Kidney (tissue), 22 donors: ENCODE measurements at places on chromosomes 6 and 20. TPM values are rescaled to one million over a fixed set of nuclear protein-coding genes. Genes with fewer than 3 reads are reported as not detected.

The TRIM10 gene
- polyA plus RNA-seq: 1.5 TPM

The BACH2 gene
- 0.32 TPM for polyA plus RNA-seq

The SUMO4 gene
- polyA plus RNA-seq: not detected

The TXLNB gene
- 0.13 TPM for polyA plus RNA-seq

The F13A1 gene
- 28.9 TPM for polyA plus RNA-seq

The NRN1 gene
- 6.4 TPM for polyA plus RNA-seq

The BEND6 gene
- 0.86 TPM for polyA plus RNA-seq

The CYP21A2 gene
- polyA plus RNA-seq: 8.2 TPM

DNA sequence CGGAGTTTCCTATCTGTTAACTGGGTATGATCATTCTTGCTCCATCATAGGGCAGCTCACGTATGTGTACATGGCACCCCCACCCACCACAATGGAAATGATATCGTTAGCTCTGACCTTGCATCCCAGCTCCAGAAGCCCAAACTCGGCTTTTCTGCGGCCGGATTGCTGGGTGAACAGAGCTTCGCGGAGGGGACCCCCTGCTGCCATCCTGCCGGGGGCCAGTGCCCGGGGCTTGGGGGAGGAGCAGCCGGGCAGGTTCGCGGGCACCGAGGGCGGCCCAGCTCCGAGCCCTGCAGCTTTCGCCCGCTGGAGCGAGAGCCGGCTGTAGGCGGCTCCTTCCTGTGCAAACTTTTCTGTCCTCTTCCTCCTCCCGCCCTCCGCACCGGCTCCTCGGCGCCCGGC lies 24.9 kb upstream of the FUCA2 start:
- DNase-seq: peak; percentile 67

- peak; percentile 77 for DNase-seq
Measured at GRCh38 chr6:44653761-44654218, 266.3 kb downstream of the CDC5L start.

DNA sequence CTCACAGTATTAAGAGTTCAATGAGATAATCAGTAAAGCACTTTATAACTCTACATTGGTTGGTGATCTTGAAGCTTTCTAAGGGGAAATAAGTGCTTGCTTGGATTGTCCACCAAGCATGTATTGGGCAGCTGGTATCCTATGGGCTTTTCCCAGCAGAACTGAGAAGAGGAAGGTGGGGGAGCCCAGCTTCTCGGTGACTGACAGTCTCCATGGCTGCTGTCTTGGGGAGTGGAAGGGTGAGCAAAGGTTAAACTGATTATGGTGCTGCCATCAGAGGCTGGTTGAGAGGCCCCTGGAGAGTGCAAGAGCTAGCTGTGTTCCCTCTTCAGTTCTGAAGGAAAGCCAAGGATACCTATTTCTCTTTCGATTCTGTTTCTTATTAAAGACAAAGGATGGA lies 35.5 kb upstream of the ADTRP start:
- DNase-seq: no peak

DNA sequence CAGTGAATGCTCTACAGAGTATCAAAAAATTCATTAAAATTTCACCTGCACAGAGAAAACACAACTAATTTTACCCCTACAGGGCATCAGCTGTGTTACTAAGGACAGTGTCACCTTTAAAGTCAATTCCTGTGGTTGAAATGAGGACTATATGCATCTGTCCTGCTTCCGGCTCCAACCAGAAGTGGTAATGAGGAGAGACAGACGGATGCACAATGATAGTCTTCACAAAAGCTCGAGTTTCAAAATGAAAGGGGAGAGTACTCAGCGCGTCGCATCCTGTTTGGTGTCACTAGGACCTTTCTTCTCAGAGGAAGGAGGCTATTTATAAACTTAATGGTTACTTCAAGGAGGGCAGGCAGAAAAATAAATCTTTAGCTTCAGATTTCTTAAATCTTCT lies 86.5 kb downstream of the LYRM4 start:
- DNase-seq: peak; percentile 90

- DNase-seq: peak; percentile 28
Measured at GRCh38 chr6:3278691-3279090, 19.9 kb downstream of the PSMG4 start.

GRCh38 chr6:31972709-31973350 lies 892 bp upstream of the DXO start:
- no peak for DNase-seq

DNA sequence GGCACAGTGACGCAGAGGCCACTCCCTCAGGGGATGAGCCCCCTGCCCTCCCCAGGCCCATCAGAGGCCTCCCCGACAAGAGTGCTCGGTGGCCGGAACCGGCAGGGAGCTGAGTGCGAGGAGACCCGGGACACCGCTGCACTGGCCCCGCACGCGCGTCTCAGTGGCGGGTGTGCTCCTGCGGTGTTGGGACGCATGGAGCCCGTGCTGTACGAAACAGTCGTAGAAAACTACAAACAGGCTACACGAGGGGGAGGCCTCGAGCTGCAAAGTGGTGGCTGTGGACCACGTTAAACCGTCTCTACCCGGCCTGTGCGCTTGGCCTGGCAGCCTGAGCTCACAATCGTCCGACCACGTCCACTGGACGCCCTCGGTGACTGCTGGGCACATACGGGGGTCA lies 40.2 kb upstream of the FNDC1 start:
- DNase-seq: no peak

DNA sequence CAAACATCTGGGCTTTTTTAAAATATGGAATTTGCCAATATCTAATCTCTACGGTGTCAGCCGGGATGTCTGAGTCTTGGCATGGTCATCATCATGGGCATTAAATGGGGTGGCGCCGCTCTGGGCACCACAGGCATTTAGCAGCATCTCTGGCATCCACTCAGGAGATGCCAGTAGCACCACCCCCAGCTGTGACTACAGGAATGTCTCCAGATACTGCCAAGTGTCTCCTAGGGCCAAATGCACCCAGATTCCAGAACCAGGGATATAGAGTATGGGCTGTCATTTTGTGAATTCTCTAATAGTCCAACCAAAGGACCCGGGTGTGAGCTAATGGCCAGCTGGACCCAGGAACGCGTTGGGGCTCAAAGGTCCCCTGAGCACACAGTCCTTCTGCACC lies 361.0 kb downstream of the TAF4 start:
- DNase-seq: no peak

GRCh38 chr6:85752602-85753001 lies 109.9 kb upstream of the SYNCRIP start:
- DNase-seq: no peak

DNA sequence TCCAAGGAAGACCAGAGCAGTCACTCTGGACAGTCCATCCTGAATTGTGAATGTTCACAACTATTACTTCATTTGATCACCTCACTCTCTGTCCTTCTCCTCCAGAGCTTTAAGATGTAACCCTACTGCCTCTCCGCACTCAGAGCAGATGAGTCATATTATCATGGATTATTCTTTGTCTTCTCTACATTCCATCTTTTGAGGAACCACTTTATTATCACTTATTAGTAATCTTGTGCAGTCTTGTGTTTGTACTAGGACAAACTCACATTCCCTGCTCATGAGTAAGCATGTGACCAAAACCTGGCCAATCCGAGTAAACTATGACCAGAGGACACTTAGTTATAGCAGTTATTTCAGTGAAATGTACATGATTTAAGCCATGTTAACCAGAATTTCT lies 401.5 kb upstream of the ADGRB3 start:
- no peak for DNase-seq

GRCh38 chr6:163485388-163485851 lies 70.9 kb downstream of the QKI start:
- no peak for DNase-seq

GRCh38 chr6:116047173-116047933 lies 13.3 kb downstream of the FRK start:
- DNase-seq: no peak
